ENCODE measurements at places on chromosomes 12 and 14. TPM values are rescaled to one million over a fixed set of nuclear protein-coding genes. Genes with fewer than 3 reads are reported as not detected.

- H3K4me3 ChIP-seq = no peak overlapping the region
- no peak overlapping the region for H3K27ac ChIP-seq
- H3K36me3 ChIP-seq = no peaks in the 10 kb centered on the region
- no peaks in the 10 kb centered on the region for H3K27me3 ChIP-seq
These were observed 52.2 kb downstream of the KIF21A start for GRCh38 chr12:39390752-39391151.

- H3K4me3 ChIP-seq = peak overlapping the region; percentile 97
- peak; percentile 27 for DNase-seq
- H3K27ac ChIP-seq = peak overlapping the region; percentile 96
These were observed 507 bp upstream of the PTPN11 start for GRCh38 chr12:112418273-112418607.

DNA sequence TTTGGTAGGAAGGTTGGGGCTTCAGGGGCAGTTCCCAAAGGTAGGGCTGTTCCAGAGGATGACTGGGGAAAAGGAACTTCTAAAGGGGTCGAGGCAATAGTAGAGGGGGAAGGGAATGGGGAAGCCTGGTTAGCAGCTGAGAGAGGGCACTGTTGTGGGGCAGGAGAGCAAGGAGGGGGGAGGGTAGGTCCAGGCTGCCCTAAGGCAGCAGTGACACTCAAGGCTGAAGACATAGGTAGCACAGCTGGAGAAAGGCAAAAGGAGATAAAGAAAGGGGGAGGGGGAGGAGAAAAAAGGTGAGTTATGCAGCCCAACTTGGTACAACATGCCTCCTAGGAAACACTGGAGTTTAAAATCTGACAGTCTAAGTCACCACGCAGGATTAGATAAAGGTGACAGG, 3.9 kb downstream of the NACA start:
- H3K36me3 ChIP-seq = peaks cover 87% of the 10 kb centered on the region
- no peak for DNase-seq
- H3K4me1 ChIP-seq = peaks cover 69% of the 10 kb centered on the region

DNA sequence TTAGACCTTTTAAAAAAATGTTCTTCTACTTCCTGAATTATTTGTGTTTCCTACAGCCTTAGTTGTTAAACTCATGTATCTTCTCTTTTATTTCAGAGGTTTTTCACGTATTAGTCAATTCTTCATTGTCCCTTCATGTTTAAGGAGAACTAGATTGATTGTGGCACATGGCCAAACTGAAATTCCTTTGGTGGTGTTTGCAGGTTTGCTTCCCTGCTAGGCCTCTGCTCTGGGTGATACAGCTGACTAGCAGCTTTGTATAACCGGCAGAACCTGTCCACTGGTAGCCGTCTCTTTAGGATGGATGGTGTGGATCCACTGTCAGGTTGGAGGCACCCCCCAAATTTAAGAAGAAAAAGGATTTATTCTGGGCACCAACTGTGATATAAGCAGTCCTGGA, 262.1 kb downstream of the FBXL14 start:
- peaks cover 3% of the 10 kb centered on the region for H3K36me3 ChIP-seq
- no peak overlapping the region for H3K4me3 ChIP-seq
- H3K4me1 ChIP-seq = no peaks in the 10 kb centered on the region
- no peak for DNase-seq
- no peak overlapping the region for H3K27ac ChIP-seq

DNA sequence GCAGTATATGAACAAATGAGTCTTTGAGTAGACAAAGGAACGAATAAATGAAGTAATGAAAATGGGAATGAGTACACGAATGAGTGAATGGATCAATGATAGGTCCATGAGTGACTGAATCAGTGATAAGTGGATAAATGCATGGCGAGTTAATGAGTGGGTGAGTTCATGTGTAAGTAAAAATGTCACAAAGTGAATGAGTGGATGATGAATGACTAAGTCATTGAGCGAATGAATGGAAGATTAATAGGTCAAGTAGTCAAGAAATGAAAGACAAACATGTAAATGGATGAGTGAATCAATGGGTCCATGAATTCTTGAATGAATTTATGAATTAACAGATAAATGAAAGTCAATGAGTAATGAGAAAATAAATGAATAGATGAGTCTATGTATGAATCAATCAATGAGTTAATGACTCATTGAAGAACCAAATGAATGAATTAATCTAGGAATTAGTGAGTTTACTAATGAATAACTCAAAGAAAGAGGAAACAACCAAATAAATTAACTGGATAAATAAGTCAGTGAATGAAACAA, 97.3 kb upstream of the RTL1 start:
- H3K4me1 ChIP-seq = no peaks in the 10 kb centered on the region
- H3K27ac ChIP-seq = no peak overlapping the region
- no peaks in the 10 kb centered on the region for H3K36me3 ChIP-seq
- no peak for DNase-seq
- no peak overlapping the region for H3K4me3 ChIP-seq
- H3K27me3 ChIP-seq = peaks cover 19% of the 10 kb centered on the region

- peaks cover 2% of the 10 kb centered on the region for H3K36me3 ChIP-seq
- H3K4me3 ChIP-seq = peak overlapping the region; percentile 76
- peak overlapping the region; percentile 97 for H3K27ac ChIP-seq
- peak; percentile 81 for DNase-seq
- peaks cover 3% of the 10 kb centered on the region for H3K27me3 ChIP-seq
These were observed 108.7 kb upstream of the CCND2 start for GRCh38 chr12:4164559-4165558.

The ADGRD1 gene
- 0.65 TPM for total RNA-seq

The FLVCR2 gene
- 0.50 TPM for total RNA-seq

The AQP6 gene
- not detected for total RNA-seq

All from activated CD8-positive, alpha-beta T cell treated with anti-CD3 and anti-CD28 coated beads for 36 hours (primary cell).